IMR-90 (cell line): ENCODE measurements at places on chromosomes 7 and 10. TPM values are rescaled to one million over a fixed set of nuclear protein-coding genes. Genes with fewer than 3 reads are reported as not detected.

Gene MYOF
- 197 and 221 TPM in 2 replicates for polyA plus RNA-seq

Gene SPDYE2B
- polyA plus RNA-seq: not detected in 2 replicates

Gene ODAD2
- polyA plus RNA-seq: 0.42 and 0.53 TPM in 2 replicates

Gene TMEM176A
- polyA plus RNA-seq: not detected in 2 replicates

Gene ASB4
- polyA plus RNA-seq: not detected in 2 replicates

DNA sequence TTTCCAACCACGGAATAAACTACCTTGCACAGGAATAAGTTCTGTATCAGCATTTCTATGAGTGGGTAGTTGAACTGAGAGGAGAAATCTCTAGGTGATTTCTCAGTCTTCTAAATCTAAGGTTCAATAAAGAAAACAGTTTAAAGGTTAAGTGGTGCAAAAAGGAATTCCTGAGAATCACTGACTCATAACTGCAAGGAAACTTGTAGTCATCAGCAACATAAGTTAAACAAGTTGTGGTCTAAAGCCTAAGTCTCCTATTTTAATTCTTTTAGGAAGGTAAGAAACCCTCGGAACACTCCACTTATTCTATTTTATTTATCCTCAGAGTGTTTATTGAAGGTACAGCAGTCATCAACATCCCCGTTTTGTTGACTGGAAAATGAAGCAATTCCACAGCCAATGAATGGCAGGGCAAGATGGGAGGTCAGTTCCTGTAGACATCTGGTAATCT is 92.4 kb upstream of the PIK3CG start:
- no peak overlapping the region for H3K4me3 ChIP-seq
- H3K36me3 ChIP-seq: no peaks in the 10 kb centered on the region
- peaks cover 21% of the 10 kb centered on the region for H3K4me1 ChIP-seq
- peak; percentile 89 for DNase-seq
- H3K27ac ChIP-seq: peak overlapping the region; percentile 54
- H3K27me3 ChIP-seq: no peaks in the 10 kb centered on the region

GRCh38 chr7:55575733-55576132 is 3.4 kb upstream of the VOPP1 start:
- H3K27ac ChIP-seq: no peak overlapping the region
- no peak for DNase-seq
- peaks cover 17% of the 10 kb centered on the region for H3K4me1 ChIP-seq

DNA sequence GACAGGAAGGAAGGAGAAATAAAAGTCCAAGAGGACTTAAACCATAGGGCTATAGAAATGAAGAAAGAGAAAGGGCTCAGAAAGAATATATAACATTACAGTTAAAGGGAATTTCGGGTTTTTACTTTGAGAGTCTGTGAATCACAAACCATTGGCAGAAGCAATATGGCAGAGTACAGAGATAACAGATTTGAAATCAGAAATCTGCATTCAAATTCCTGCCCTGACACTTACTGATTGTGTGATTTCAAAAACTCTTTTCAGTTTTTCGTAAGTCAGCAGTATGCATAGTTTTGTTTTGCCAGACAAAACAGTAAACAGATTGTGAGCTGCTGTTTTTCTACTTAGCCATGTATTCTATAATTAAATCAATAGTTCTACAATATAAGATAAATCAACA is 8.2 kb downstream of the JMJD1C start:
- H3K4me1 ChIP-seq: peaks cover 3% of the 10 kb centered on the region
- no peak overlapping the region for H3K4me3 ChIP-seq
- no peaks in the 10 kb centered on the region for H3K36me3 ChIP-seq
- no peaks in the 10 kb centered on the region for H3K27me3 ChIP-seq
- DNase-seq: no peak

GRCh38 chr10:12597788-12598765 is 248.7 kb downstream of the CAMK1D start:
- no peaks in the 10 kb centered on the region for H3K27me3 ChIP-seq
- H3K36me3 ChIP-seq: no peaks in the 10 kb centered on the region
- no peak overlapping the region for H3K4me3 ChIP-seq
- no peaks in the 10 kb centered on the region for H3K4me1 ChIP-seq
- DNase-seq: no peak

DNA sequence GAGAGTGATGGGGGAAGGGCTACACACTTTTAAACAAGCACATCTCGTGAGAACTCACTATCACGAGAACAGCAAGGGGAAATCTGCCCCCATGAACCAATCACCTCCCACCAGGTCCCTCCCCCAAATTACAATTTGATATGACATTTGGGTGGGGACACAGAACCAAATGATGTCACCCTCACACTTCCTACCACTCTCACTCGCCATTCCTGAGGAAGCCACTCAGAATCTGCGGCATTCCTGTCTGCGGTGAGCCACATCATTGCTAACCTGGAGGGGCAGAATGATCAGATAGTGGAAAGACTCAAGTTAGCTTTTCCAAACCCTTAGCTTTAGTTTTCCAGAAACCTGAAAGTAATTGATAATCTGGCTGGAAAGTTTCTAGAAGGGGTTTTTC is 66.9 kb downstream of the MYO3A start:
- H3K4me3 ChIP-seq: no peak overlapping the region
- H3K27ac ChIP-seq: no peak overlapping the region
- no peak for DNase-seq
- H3K4me1 ChIP-seq: no peaks in the 10 kb centered on the region

- H3K27me3 ChIP-seq: no peaks in the 10 kb centered on the region
- H3K4me1 ChIP-seq: no peaks in the 10 kb centered on the region
- no peaks in the 10 kb centered on the region for H3K36me3 ChIP-seq
- DNase-seq: no peak
- H3K27ac ChIP-seq: no peak overlapping the region
Measured at GRCh38 chr10:21145751-21146435, 248.8 kb upstream of the NEBL start.

GRCh38 chr10:124379609-124380193 is 39.0 kb downstream of the OAT start:
- H3K36me3 ChIP-seq: no peaks in the 10 kb centered on the region
- H3K4me3 ChIP-seq: no peak overlapping the region
- H3K27me3 ChIP-seq: peaks cover 14% of the 10 kb centered on the region
- H3K27ac ChIP-seq: no peak overlapping the region

- H3K27me3 ChIP-seq: no peaks in the 10 kb centered on the region; the same call in 1 of the 2 replicates
- peaks cover 3% of the 10 kb centered on the region; the same call in 1 of the 2 replicates for H3K4me1 ChIP-seq
- no peak for DNase-seq
- H3K4me3 ChIP-seq: no peak overlapping the region
Measured at GRCh38 chr10:12945690-12946359, 55.7 kb downstream of the CCDC3 start.
